Endodermal cell (in vitro differentiated cells): ENCODE measurements at places on chromosomes 3 and 15.

DNA sequence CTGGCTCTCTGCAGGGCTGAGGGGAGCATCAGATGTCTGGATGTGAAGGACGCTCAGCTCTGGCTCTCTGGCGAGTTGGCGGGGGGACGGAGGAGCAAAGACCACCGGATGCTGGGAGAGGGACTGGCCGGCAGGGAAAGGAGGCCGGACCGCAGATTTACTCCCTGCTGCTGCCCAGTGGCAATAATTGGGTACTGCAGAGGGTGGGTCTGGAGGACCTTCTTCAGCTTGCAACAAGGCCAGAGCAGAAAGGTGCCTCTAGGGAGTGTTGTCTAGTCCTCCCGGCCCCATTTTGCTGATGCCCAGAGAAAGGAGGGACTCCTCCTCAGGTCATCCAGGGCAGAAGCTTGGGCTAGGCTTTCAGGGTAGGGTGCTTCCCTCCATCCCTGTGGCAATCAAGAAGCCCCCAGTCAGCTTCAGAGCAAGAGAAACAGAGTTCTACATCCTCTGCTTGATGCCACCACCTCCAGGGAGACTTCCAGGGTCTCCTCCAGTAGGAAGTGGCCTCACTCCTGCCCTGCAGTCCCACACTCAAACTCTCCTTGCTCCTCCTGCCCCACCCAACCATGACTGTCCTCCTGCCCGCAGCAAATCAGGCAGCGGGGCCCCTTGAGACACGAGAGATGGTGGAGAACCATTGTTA, 20.3 kb upstream of the CSPG4 start:
- DNase-seq, result peak; percentile 96

DNA sequence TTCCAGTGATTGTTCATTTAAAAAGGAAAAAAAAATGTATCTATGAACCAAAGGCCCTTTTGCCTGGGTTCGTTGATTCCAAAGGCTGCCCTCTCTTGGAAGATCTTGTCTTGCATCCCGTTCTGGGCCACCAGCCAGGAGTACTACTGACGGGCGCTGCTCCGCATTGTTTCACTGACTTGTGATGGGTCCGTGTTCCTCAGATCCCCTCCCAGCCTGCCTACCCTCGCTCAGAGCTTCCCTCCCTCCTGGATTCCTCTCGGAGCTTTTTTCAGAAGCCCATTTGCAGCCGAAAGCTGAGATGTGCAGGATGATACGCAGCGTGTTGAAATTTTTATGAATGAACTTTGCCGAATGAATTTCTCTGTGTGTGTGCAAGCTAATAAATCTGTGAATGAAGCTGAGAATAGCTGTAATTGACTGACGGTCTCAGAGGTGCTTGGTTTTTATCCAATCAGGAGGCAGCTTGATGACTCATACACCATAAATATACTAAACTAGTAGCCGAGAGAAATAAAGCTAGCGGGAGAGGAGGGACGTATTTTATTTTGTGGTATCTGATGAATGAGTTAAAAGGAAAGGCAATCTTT, at the start of gene SHC4:
SHC4 (minus strand) TSS at position 396 of the 590 bp plus-strand sequence. CDS start 904 bp downstream, outside the sequence.
- peak; percentile 89 for DNase-seq

DNA sequence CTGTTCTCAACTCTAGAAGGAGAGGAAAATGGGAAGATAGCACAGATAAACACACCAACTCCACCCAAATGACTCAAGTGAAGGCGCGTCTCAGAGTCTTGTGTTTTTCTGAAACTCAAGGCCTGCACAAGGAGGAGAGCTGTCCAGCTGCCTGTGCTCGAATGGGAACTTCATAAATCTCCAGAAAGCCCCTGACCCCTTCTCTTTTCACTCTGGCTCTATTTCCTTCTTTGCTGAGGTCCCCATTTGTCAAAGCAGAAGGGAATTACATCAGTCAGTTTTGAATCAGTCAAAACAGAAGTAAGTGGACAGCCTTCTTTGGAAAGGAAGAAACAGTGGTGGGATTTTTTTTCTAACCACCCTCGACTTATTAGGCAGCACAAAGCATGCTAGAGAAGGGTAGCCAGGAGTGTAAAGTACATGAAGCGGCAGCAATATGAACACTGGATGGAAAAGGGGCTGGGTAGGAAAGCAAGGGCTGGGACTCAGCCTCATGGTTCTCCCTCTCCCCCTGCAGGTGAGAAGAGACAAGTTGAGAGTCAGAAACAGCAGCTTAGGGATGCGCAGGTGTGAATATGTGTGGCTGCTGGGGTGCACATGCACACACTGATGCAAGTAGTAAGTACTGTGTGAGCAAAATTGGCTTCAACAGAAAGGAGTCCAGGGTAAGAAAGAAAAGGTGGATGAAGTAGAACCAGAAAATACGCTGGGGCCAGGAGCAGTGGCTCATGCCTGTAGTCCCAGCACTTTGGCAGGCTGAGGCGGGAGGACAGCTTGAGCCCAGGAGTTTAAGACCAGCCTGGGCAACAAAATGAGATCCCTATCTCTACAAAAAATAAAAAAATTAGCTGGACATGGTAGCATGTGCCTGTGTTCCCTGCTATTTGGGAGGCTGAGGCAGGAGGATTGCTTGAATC, 36.6 kb upstream of the MAGEF1 start:
- peak; percentile 77 for DNase-seq

GRCh38 chr3:46667657-46668056, 25.8 kb downstream of the ALS2CL start:
- DNase-seq, result peak; percentile 37

DNA sequence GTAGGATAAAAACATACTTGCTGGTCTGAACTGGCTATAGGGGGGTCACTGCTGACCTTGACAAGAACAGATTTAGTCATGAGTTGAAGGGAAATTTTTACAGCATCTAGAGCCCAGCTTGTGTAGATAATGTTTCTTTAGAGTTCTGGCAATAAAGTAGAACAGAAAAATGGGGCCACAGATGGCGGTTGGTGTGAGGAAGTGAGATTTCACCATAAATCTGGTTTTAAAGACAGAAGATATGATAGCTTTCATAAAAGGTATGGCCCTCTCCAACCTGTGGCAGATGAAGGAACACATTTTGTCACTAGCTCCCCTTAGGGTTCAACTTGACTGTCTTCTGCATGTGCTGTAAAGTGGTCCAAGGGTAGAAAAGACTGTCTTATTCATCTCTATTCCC, 24.3 kb upstream of the IMPDH2 start:
- DNase-seq, result no peak

DNA sequence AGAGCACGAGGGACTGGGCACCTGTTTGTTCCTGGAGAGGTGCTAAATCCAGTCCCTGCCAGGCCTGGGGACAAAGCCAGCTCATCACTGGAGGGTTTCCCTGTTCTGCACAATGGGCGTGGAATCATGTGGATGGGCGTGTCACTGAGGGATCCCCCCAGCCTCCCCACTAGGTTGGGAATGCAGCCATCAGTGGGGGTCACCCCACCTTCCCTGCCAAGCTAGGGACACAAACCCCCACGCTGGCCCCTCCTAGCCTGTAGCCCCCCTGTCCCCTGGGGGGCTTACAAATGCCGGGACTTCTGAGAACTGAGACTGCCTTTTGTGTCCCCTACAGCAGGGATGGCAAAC, 61.9 kb downstream of the NSMCE3 start:
- no peak for DNase-seq

DNA sequence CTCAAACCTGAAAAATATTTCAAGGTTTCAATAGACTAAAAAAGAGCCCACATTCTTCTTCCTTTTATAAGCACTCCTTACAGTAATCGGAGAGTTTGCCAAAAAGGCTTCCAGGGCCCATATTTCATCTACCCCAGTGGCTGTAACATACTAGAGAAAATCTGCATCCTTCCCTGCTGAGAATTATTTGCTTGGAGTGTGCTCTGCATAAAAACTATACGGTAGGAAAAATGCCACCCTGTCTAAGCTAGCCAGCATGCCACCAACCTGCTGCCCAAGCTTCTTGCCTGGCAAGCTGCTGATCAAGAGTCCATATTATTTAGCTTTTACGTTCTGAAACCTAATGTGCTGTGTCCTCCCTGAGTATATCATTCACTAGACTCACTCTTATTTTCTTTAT, 107.1 kb downstream of the FGF12 start:
- no peak for DNase-seq

GRCh38 chr3:22685597-22685996, 517.5 kb upstream of the UBE2E2 start:
- DNase-seq, result peak; percentile 54
